ENCODE measurements at places on chromosomes 1 and 21. TPM values are rescaled to one million over a fixed set of nuclear protein-coding genes. Genes with fewer than 3 reads are reported as not detected.

- H3K27me3 ChIP-seq = no peaks in the 10 kb centered on the region
- DNase-seq = no peak
- no peaks in the 10 kb centered on the region for H3K36me3 ChIP-seq
- H3K4me1 ChIP-seq = no peaks in the 10 kb centered on the region
These were observed 660 bp upstream of the PDE4B start for GRCh38 chr1:65791801-65792668.

DNA sequence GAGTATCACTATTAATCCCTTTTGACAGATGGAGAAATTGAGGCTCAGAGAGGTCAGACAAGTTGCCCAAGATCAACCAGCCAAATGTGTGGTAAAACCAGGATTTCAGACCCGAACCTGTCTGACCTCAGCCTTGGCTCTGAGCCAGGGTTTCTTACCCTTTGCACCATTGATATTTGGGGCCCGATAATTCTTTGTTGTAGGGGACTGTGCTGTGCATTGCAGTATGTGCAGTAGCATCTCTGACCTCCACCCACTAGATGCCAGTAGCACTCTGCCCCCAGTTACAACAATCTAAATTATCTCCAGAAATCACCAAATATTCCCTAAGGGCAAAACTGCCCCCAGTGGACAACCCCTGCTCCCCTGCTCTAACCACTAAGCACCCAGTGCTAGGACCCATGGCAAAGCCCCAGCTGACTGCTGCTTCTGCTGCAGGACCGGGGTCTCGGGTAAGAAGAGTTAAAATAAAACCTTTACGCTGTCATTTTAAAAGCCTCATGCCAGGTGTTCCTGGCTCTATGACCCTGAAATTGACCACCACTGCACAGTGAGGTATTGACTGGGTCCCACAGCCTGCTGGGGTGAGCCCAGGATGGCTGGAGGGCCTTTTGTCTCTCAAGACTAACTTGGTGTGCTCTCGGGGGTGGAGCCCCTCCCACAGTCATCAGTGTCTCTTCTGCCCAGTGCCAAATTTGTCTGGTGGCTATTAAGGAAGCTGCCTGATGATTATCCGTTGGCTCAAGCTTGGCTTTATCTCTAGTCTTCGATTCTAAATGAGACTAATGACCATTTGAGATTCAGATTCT lies 5.6 kb upstream of the MAN1C1 start:
- DNase-seq = no peak
- no peak overlapping the region for H3K4me3 ChIP-seq
- H3K27me3 ChIP-seq = no peaks in the 10 kb centered on the region
- H3K36me3 ChIP-seq = no peaks in the 10 kb centered on the region
- H3K4me1 ChIP-seq = no peaks in the 10 kb centered on the region

- H3K27ac ChIP-seq = no peak overlapping the region
- no peaks in the 10 kb centered on the region for H3K4me1 ChIP-seq
- H3K4me3 ChIP-seq = no peak overlapping the region
- peaks cover 45% of the 10 kb centered on the region for H3K36me3 ChIP-seq
- H3K27me3 ChIP-seq = no peaks in the 10 kb centered on the region
These were observed 9.4 kb upstream of the NHLH1 start for GRCh38 chr1:160357286-160358002.

DNA sequence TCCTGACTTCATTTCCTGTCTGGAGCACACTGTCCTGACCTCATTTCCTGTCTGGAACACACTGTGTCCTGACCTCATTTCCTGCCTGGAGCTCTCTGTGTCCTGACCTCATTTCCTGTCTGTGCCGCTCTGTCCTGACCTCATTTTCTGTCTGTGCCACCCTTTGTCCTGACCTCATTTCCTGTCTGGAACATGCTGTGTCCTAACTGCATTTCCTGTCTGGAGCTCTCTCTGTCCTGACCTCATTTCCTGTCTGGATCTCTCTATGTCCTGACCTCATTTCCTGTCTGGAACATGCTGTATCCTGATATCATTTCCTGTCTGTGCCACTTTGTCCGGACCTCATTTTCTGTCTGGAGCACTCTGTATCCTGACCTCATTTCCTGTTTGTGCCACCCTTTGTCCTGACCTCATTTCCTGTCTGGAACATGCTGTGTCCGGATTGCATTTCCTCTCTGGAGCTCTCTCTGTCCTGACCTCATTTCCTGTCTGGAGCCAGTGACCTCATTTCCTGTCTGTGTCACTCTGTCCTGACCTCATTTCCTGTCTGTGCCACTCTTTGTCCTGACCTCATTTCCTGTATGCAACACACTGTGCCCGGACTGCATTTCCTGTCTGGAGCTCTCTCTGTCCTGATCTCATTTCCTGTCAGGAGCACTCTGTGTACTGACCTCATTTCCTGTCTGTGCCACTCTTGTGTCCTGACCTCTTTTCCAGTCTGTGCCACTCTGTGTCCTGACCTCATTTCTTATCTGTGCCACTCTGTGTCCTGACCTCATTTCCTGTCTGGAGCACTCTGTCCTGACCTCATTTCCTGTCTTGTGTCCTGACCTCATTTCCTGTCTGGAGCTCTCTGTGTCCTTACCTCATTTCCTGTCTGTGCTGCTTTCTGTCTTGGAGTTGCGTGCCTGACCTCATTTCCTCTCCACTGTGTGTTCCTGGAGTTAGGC lies 27.6 kb downstream of the SKI start:
- H3K36me3 ChIP-seq = no peaks in the 10 kb centered on the region
- H3K27me3 ChIP-seq = no peaks in the 10 kb centered on the region
- no peak overlapping the region for H3K4me3 ChIP-seq
- no peak for DNase-seq
- peaks cover 28% of the 10 kb centered on the region for H3K4me1 ChIP-seq
- H3K27ac ChIP-seq = peak overlapping the region; percentile 83

DNA sequence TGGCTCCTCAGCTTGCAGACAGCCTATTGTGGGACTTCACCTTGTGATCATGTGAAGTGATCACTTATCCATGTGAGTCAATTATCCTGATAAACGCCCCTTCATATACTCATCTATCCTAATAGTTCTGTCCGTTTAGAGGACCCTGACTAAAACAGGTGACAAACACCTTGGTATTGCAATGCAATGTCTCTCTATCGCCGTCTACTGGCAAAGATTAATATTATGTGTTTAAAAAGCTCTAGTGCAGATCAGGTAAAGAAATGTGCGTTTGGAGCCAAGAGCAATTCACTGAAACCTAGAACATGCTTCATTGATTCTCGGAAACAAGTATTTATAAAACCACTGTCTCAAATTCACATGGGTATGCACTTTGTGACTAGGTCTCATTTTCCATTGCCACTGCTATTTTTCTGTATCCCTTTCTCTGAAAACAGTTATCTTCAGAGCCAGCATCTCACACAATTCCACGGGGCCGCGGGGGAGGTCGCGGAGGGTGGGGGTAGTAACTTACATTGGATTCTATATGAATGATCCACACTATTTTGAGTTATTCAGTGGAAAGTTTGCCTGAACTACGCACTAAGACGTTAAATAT lies 554.6 kb upstream of the NCAM2 start:
- no peak for DNase-seq
- no peak overlapping the region for H3K27ac ChIP-seq
- H3K4me3 ChIP-seq = no peak overlapping the region
- no peaks in the 10 kb centered on the region for H3K4me1 ChIP-seq
- H3K36me3 ChIP-seq = no peaks in the 10 kb centered on the region
- H3K27me3 ChIP-seq = no peaks in the 10 kb centered on the region

- H3K27ac ChIP-seq = no peak overlapping the region
- no peak for DNase-seq
- no peaks in the 10 kb centered on the region for H3K27me3 ChIP-seq
- no peaks in the 10 kb centered on the region for H3K36me3 ChIP-seq
These were observed 100.8 kb downstream of the PBX1 start for GRCh38 chr1:164659621-164660411.

Gene LEMD1
- not detected for total RNA-seq

Gene GJA9
- not detected for total RNA-seq
